ENCODE measurements at places on chromosomes 2 and 18.
A peak's percentile ranks its signal among the peaks of the same experiment; 100 is the strongest.

DNA sequence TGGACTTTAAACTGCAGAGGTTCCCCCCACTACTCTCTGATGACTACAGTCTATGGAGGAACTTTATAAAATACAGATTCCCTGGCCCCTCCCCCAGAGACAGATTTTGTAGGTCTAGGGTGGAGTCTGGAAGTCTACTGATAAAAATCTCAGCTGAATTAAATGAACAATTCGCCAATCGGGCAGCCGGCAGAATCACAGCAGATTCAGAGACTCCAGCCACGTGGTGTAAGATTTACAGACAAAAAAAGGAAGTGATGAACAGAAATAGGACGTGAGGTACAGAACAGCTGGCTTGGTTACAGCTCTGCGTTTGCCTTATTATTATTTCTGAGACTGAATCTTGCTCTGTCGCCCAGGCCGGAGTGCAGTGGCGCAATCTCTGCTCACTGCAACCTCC, 21.4 kb upstream of the MTA3 start:
- DNase-seq, result no peak

GRCh38 chr2:27723372-27724144, 48.0 kb upstream of the MRPL33 start:
- DNase-seq, result peak; percentile 78

DNA sequence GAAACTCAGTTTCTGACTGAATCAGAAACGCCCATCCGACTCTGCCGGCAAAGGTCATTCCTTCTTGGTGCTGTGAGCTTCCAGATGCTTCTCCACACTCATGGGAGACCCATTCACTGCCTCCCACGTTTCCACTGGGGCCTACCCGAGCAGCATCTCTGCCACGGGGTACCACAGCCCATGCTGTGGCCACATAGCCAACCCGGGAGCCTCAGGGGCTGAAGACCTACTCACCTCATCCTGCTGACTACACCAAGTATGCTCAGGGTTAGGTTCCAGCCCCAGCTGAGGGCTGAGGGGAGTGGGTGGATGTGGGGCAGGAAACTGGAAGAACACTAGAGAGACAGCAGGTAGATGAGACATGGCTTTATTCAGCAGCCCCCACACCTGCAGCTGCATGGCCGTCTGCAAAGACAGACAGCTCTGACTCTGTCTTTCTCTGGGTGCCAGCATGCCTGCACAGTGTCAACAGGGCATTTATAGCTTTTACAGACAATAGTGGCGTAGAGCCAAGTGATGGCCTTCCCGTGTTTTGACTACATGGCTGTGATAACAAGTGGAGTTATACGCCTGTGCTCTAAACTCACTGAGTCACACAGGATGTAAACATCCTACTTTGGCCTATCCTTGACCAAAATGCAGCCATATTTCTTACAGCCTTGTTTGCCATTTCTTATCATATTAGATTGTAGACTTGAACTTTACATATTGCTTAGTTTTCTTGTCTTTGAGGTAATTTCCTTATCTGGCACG, 16.5 kb upstream of the KLHL23 start:
- no peak for DNase-seq

- DNase-seq, result no peak
Observed at GRCh38 chr2:197258580-197258979, 52.0 kb downstream of the ANKRD44 start.

- DNase-seq, result peak; percentile 60
Observed at GRCh38 chr2:135320465-135321355, 210.3 kb downstream of the ZRANB3 start.
